ENCODE measurements at places on chromosomes 2 and 18. TPM values are rescaled to one million over a fixed set of nuclear protein-coding genes. Genes with fewer than 3 reads are reported as not detected.

CPO gene
- not detected for total RNA-seq

GNLY gene
- 0.76 TPM for total RNA-seq

STPG4 gene
- not detected for total RNA-seq

EPHA4 gene
- total RNA-seq, result 28.7 TPM

- no peak overlapping the region for H3K4me3 ChIP-seq
- no peaks in the 10 kb centered on the region for H3K4me1 ChIP-seq
- H3K27ac ChIP-seq, result no peak overlapping the region
- H3K36me3 ChIP-seq, result no peaks in the 10 kb centered on the region
- DNase-seq, result no peak
- no peaks in the 10 kb centered on the region for H3K27me3 ChIP-seq
Measured at GRCh38 chr2:56099963-56100362, 83.8 kb upstream of the CCDC85A start.

DNA sequence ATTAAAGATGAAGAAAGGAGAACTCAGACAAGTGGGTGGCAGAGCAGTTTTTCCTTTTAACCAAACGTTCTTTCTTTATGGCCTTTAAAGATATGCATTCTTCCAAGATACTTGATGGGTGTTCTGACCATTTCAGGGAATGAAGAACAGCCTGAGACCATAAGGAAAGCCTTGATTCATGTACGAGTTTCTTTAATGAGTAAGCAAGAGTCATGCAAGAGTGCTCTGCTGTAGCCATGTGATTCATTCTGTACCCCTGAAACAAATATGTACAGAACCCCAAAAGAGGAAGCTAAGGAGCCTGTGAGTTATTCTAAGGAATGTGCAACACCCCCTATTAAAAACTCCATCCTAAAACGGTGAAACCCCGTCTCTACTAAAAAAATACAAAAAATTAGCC lies 372.8 kb downstream of the MTX2 start:
- H3K36me3 ChIP-seq, result no peaks in the 10 kb centered on the region
- H3K4me1 ChIP-seq, result peaks cover 7% of the 10 kb centered on the region
- peaks cover 9% of the 10 kb centered on the region for H3K27me3 ChIP-seq
- no peak overlapping the region for H3K4me3 ChIP-seq
- DNase-seq, result no peak
- no peak overlapping the region for H3K27ac ChIP-seq

DNA sequence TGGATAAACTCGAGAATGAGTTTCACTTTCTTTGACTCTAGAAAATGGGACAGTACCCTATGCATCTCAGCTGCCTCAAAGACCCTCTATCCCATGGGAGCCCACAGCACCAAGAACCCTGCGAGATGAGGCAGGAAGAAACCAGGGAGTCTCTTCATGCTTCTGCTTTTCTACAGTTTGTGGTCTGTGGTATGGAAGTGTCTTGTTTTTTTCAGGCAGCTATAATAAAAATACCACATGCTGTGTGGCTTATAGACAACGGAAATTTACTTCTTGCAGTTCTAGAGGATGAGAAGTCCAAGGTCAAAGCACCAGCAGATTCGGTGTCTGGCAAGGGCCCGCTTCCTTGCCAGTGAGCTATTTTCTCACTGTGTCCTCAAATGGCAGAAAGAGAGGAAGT lies 257.9 kb downstream of the SUCLG1 start:
- no peaks in the 10 kb centered on the region for H3K36me3 ChIP-seq
- no peak overlapping the region for H3K4me3 ChIP-seq
- no peaks in the 10 kb centered on the region for H3K27me3 ChIP-seq
- no peak for DNase-seq

DNA sequence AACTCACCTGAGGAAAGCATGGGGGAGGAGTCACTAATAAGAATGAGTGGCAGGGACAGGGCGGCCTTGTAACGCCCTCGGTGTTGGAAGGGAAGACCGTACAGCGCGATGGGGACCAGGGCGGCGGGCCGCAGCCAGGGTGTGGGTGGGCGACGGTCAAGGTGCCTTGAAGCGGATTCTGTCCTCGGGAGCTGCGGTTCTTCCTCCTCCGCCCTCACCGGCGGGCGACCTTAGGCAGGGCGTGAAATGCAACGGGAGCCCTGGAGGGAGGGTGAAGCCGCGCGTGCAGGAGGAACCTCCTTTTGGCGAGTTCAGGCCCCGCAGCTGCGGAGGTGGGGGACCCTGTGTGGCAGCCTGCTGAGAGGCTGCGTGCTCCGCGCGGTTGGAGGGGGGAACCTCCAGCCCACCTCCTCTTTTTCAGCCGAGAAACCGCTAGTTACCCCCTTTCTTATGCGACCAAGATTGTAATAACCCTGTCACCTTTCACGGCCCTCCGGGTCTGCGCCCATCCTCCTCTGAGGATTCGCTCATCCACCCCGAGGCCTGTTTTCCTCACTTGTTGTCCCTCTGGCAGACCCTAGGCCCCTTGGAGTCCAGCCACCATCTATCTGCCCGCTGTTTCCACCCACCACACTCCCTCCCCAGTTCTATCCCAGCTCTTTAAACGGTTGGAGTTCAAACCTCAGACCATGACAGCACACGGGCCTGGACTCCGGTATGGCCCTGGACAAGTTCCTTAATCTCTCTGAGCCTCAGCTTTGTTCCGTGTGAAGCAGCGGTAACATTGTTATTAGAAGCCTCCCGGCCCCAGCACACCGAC lies 823 bp upstream of the RNU2-63P start:
- peaks cover 12% of the 10 kb centered on the region for H3K4me1 ChIP-seq
- peak overlapping the region; percentile 80 for H3K27ac ChIP-seq
- H3K4me3 ChIP-seq, result peak overlapping the region; percentile 80
- H3K36me3 ChIP-seq, result no peaks in the 10 kb centered on the region
- no peak for DNase-seq

DNA sequence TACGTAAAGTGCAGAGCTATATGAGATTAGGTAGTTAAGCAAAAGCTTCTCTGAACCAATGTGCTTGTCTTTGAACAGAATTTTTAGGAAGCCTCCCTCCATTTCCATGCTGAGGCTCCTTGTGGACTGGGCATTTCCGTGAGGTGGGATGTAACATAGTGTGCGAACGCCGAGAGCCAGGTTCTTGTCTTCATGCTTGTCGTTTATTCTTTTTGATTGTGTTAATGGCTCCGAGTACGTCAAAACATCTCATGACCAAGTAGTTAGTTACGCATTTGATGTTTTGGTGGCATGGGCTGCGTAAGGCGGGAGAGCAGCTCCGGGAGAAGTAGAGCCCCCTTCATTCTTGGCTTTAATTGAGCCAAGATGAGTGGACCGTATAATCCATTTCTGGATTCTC lies 32.9 kb downstream of the DGKD start:
- no peaks in the 10 kb centered on the region for H3K36me3 ChIP-seq
- no peak for DNase-seq
- peak overlapping the region; percentile 85 for H3K27ac ChIP-seq
- H3K27me3 ChIP-seq, result no peaks in the 10 kb centered on the region

- no peak for DNase-seq
- H3K36me3 ChIP-seq, result no peaks in the 10 kb centered on the region
- H3K27ac ChIP-seq, result no peak overlapping the region
- H3K27me3 ChIP-seq, result no peaks in the 10 kb centered on the region
- H3K4me1 ChIP-seq, result no peaks in the 10 kb centered on the region
Measured at GRCh38 chr2:209523041-209523740, 99.3 kb downstream of the MAP2 start.

- DNase-seq, result no peak
- no peak overlapping the region for H3K27ac ChIP-seq
- H3K27me3 ChIP-seq, result no peaks in the 10 kb centered on the region
- H3K36me3 ChIP-seq, result no peaks in the 10 kb centered on the region
Measured at GRCh38 chr18:35076135-35076924, 35.1 kb downstream of the MAPRE2 start.

All from esophagus squamous epithelium (tissue), 5 donors.